Ovary (tissue), 10 donors: ENCODE measurements at places on chromosomes 7 and 10. TPM values are rescaled to one million over a fixed set of nuclear protein-coding genes. Genes with fewer than 3 reads are reported as not detected.

GRCh38 chr7:48083114-48083830 lies 5.8 kb upstream of the UPP1 start:
- H3K27ac ChIP-seq = no peak overlapping the region
- no peaks in the 10 kb centered on the region for H3K36me3 ChIP-seq
- H3K4me3 ChIP-seq = no peak overlapping the region
- H3K4me1 ChIP-seq = peaks cover 11% of the 10 kb centered on the region
- H3K27me3 ChIP-seq = no peaks in the 10 kb centered on the region

Gene TET1
- total RNA-seq = 5.7 TPM

GRCh38 chr10:100004805-100005510 lies 4.8 kb downstream of the DNMBP start:
- no peak for DNase-seq
- H3K27ac ChIP-seq = no peak overlapping the region
- H3K4me1 ChIP-seq = peaks cover 13% of the 10 kb centered on the region
- H3K27me3 ChIP-seq = no peaks in the 10 kb centered on the region

DNA sequence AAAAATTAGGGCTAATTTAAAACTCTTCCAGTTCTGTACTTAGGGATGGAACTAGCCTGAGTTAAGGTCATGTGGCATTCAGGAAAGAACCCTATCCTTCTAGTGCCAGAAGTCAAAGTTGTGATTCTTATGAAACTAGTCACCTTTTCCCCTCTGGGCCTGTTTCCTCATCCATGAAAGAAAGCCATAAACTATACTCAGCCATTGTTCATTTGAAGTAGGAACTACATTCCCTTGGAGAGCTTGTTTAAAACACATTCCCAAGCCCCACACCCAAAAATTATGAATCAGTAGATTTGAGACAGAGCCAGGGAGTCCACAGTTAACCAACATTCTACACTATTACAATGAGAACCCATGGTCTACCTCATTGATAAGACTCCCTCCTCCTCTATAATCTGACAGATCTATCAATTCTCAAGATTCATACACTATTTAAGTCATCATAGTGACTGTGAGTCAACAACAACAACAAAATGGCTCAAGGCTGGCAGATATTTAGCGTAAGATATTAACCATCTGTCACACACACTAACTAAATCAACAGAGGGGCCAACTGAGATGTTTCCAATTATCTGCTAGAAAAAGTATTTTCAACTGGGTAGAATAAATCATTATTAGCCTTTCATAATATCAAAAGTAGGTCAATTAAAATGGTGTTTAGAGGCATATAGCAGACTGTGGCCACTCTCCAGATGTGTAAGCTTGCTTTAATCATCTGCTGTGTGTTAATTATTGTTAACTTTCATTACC lies 102.3 kb downstream of the SLC25A13 start:
- H3K36me3 ChIP-seq = no peaks in the 10 kb centered on the region
- H3K27ac ChIP-seq = no peak overlapping the region
- H3K27me3 ChIP-seq = no peaks in the 10 kb centered on the region
- no peaks in the 10 kb centered on the region for H3K4me1 ChIP-seq
- H3K4me3 ChIP-seq = no peak overlapping the region

Gene CNPY4
- total RNA-seq = 22.0 TPM

DNA sequence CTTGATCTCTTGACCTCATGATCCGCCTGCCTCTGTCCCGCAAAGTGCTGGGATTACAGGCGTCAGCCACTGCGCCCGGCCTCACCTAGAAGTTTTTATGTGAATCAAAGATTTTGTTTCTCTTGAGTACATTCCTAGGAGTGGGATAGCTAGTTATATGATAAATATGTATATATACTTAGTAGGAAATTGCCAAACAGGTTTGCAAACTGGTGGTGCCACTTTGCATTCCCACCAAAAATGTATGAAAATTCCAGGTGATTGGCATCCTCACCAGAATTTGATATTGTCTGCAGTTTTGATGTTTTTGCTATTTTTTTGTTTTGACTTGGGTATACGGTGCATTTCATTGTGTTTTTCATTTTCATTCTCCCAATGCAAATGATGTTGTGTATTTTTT lies 86.8 kb downstream of the NOD1 start:
- H3K27ac ChIP-seq = no peak overlapping the region
- H3K4me3 ChIP-seq = no peak overlapping the region
- no peak for DNase-seq
- no peaks in the 10 kb centered on the region for H3K27me3 ChIP-seq
- H3K36me3 ChIP-seq = no peaks in the 10 kb centered on the region

DNA sequence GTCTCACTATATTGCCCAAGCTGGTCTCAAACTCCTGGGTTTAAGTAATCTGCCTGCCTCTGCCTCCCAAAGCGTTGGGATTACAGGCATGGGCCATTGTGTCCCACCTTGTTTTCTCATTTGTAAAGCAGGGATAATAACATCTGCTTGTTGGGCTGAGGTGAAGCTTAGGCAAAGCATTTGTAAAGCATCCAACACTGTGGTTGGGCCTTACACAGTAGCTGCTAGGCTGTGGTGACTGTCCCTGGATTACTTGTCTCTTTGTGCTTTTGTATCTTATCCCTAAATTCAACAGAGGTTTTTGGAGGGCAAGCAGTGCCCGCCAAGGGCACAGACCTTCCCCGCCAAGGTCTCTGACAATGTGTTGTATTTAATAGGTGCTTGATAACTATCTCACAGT lies 14.3 kb downstream of the HKDC1 start:
- H3K4me3 ChIP-seq = no peak overlapping the region
- no peak for DNase-seq
- H3K4me1 ChIP-seq = no peaks in the 10 kb centered on the region
- no peaks in the 10 kb centered on the region for H3K36me3 ChIP-seq
- no peak overlapping the region for H3K27ac ChIP-seq
- H3K27me3 ChIP-seq = no peaks in the 10 kb centered on the region

Gene STRIP2
- 0.12 TPM for total RNA-seq

GRCh38 chr7:25294624-25295023 lies 66.3 kb upstream of the NPVF start:
- H3K27me3 ChIP-seq = no peaks in the 10 kb centered on the region
- no peak overlapping the region for H3K4me3 ChIP-seq
- no peak overlapping the region for H3K27ac ChIP-seq

GRCh38 chr7:95225301-95225700 lies 99.0 kb downstream of the PON1 start:
- DNase-seq = no peak
- H3K4me3 ChIP-seq = no peak overlapping the region
- H3K4me1 ChIP-seq = no peaks in the 10 kb centered on the region
- H3K36me3 ChIP-seq = no peaks in the 10 kb centered on the region
- H3K27me3 ChIP-seq = no peaks in the 10 kb centered on the region

DNA sequence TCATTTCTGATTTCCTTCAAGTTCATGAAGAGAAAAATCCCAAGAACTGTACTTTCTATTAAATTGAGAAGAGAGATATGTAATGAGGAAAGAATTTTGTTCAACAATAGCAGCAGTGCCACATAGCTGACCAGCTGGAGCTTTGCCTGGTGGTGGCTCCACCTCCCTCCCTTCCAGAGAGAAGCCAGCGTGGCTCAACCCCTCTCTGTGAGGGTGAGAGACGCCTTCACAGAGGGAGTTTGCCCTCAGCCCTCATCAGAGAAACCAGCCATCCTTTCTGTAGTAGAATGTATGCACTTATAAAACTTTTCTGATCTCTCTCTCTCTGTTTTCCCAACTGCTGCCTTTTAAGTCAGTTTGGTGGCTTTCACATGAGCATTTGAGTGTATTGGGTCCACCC lies 20.5 kb upstream of the COL1A2 start:
- H3K27ac ChIP-seq = peak overlapping the region; percentile 40
- H3K27me3 ChIP-seq = no peaks in the 10 kb centered on the region
- peaks cover 20% of the 10 kb centered on the region for H3K4me1 ChIP-seq
- H3K36me3 ChIP-seq = no peaks in the 10 kb centered on the region

DNA sequence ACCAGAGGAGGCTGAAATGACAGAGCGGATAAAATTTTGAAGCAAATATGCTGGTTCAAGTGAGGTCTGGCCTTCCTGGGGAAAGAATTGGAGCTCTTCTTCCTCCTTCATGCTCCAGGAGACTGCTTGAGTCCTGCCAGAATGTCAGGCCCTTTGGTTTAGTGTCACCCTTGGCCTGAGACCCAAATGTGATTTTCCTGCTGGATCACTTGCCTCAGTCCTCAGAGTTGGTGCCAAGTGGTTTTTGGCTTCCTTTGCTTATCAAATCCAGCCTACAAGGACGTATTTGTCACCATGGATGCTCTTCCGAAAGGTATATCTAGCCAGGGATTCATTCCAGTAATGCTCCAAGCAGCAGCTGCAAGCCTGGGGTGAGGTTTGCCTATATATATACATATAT lies 118.4 kb downstream of the PLPP4 start:
- no peaks in the 10 kb centered on the region for H3K4me1 ChIP-seq
- H3K27me3 ChIP-seq = no peaks in the 10 kb centered on the region
- no peaks in the 10 kb centered on the region for H3K36me3 ChIP-seq
- no peak overlapping the region for H3K27ac ChIP-seq

Gene DUSP5
- 2.5 TPM for total RNA-seq

DNA sequence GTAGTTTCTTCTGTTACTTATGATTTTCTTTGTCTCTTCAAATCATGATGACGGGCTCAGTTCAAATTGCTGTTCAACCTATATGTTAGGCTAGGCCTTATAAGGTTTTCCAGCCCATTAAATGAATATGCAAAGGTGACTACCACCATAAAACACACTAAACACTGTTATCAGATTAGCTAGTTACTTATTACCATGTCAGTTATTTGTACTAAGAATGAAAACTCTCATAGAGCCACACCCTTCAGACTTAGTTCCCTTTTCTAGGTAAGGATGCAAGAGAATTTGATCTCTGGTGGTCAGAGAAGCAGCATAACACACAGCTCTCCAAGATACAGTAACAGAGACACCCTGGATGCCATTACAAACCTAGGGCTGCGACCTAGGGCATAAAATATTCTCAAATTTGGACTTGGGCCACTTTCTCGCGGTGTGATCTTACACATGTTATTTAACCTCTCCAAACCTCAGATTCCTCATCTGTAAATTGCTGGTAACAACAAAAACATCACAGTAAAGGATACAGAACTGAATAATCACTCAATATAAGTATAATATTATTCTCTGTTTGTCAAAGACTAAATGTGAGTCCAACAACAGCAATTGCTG lies 35.6 kb downstream of the ANKMY2 start:
- H3K36me3 ChIP-seq = no peaks in the 10 kb centered on the region
- H3K4me3 ChIP-seq = no peak overlapping the region

- H3K27ac ChIP-seq = no peak overlapping the region
- H3K27me3 ChIP-seq = no peaks in the 10 kb centered on the region
- DNase-seq = no peak
Observed at GRCh38 chr7:158067931-158068482, 519.6 kb downstream of the PTPRN2 start.

DNA sequence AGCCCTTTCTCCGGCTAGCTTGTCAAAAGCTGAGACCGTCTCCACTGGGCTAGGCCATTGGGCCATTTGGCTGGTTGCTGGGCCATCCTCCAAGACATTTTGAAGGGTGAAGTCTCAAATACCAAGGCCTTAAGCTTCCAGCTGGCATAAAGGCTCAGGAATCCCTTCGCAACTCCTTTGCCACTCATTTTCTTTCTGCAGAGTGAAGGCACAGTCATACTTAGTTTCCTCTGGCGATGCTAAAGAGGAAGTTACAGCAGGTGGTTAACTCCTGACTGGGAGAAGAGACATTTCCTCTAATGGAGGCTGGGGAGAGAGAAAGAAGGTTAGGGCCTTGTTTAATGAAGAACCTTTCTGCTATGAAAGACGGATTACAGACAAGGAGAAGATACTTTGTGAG lies 4.8 kb upstream of the REPIN1 start:
- H3K27ac ChIP-seq = no peak overlapping the region
- no peaks in the 10 kb centered on the region for H3K4me1 ChIP-seq
- H3K27me3 ChIP-seq = no peaks in the 10 kb centered on the region
- DNase-seq = no peak

DNA sequence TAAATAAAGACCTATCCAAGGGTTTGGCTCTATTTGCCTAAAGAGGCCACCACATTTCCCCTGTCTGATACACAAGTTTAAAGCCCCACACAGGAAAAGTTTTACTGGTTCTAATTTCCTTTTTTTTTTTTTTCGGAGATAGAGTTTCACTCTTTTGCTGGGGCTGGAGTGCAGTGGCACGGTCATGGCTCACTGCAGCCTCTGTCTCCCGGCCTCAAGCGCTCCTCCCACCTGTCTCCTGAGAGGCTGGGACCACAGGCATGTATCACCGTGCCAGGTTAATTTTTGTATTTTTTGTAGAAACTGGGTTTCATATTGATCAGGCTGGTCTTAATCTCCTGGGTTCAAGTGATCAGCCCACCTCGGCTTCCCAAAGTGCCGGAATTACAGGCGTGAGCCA lies 53.3 kb upstream of the ASAH2 start:
- H3K36me3 ChIP-seq = no peaks in the 10 kb centered on the region
- no peaks in the 10 kb centered on the region for H3K4me1 ChIP-seq
- no peaks in the 10 kb centered on the region for H3K27me3 ChIP-seq
- no peak overlapping the region for H3K4me3 ChIP-seq

Gene FXYD4
- total RNA-seq = not detected

- no peak for DNase-seq
- H3K27ac ChIP-seq = peak overlapping the region; percentile 93
- no peaks in the 10 kb centered on the region for H3K36me3 ChIP-seq
- H3K27me3 ChIP-seq = no peaks in the 10 kb centered on the region
- peaks cover 6% of the 10 kb centered on the region for H3K4me1 ChIP-seq
- H3K4me3 ChIP-seq = peak overlapping the region; percentile 88
Observed at GRCh38 chr7:100875356-100875751, 451 bp downstream of the SRRT start.

Gene PRSS37
- not detected for total RNA-seq

Gene OR2A42
- 0.50 TPM for total RNA-seq
